ENCODE measurements at places on chromosomes 6 and 20.

GRCh38 chr6:157060440-157060952 lies 262.8 kb downstream of the TMEM242 start:
- no peak for DNase-seq

- DNase-seq: no peak
Measured at GRCh38 chr6:134323294-134323693, 5.4 kb upstream of the SGK1 start.

DNA sequence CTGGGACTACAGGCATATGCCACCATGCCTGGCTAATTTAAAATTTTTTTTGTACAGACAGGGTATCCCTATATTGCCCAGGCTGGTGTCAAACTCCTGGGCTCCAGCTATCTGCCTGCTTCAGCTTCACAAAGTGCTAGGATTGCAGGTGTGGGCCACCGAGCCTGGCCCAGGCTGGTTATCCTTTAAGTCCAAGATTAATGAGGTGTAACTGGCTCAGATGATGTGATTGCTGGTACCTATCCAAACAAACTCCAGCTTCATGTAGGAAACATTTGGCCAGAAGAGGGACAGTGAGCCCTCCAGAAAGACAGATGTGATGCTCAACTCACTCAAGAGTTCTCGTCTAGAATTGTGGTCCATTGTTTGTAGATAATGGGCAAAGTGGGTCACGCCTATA lies 9.2 kb upstream of the ZNF318 start:
- no peak for DNase-seq

DNA sequence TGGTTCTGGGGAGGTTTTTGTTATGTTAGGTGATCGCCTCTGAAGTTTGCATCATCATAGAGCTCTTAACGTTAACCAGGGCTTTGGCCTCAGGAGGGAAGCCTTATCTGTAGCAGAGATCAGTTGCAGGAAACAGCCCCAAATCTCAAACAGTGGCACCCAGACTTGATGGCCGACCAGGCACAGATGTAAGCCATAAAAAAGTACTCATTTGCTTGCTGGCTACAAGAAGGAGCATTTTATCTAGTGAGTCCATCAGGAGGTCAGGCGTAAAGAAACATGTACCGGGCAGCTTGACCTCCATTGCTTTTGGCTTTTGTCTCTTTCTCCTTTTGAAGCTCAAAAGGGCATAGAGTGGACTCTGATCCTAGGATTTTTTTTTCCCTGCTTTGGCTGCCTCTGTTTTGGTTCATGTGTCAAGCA lies 122.3 kb downstream of the CCDC170 start:
- no peak for DNase-seq

DNA sequence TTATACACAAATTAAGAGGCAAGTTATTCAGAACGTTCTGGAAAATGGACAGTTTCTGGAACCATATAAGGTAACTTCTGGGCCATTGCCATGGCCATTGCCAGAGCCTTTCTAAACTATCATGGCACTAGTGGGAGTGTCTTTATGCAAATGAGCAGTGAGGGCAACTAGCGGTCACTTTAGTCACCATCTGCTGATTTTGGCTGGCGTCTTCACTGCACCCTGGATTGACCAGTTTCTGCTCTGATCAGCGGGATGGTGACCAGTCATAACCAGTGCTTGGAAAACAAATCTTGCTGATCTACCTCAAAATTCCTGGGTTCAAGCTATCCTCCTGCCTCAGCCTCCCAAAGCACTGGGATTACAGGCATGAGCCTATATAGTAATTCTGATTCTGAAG lies 7.3 kb upstream of the SNTA1 start:
- no peak for DNase-seq

GRCh38 chr20:33926425-33926824 lies 67.3 kb upstream of the RALY start:
- no peak for DNase-seq

All from stimulated activated CD4-positive, alpha-beta T cell treated with anti-CD3 and anti-CD28 coated beads, Interleukin-12 subunit alpha, Interleukin-12 subunit beta, amount 100 ng/mL, for 48 hours (primary cell).